ENCODE measurements at places on chromosomes 11 and 22. TPM values are rescaled to one million over a fixed set of nuclear protein-coding genes. Genes with fewer than 3 reads are reported as not detected.

DNA sequence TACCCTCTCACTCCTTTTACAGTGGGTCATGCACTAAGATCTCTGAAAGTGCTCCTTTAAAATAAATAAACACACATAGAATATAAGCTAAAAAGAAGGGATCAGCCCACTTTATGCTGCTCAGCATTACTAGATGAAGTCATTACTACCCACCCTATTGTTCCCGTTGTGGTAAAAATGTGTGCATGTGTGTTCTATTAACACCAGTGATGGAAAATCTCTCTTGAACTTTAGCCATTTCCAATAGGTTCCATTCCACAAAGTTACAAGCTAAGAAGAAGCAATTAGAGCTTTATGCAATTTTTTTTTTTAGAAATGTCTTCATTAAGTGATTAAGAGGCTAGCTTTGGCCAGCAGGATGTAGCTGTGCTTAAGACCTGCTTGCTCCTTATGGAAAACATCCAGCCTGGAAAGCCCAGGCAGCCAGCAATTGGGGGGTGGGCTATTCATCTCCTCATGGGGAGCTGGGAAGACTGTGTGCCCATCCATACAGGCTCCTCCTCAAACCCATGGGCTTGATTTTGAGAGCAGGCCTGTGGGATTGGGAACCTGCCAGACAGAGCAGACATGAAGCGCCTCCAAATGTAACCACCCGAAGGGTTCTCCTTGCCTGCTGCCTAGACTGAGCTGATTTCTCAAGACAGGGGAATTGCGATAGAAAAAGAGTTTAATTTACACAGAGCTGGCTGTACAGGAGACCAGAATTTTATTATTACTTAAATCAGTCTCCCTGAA is 92.9 kb upstream of the PARVA start:
- DNase-seq = peak; percentile 64

DNA sequence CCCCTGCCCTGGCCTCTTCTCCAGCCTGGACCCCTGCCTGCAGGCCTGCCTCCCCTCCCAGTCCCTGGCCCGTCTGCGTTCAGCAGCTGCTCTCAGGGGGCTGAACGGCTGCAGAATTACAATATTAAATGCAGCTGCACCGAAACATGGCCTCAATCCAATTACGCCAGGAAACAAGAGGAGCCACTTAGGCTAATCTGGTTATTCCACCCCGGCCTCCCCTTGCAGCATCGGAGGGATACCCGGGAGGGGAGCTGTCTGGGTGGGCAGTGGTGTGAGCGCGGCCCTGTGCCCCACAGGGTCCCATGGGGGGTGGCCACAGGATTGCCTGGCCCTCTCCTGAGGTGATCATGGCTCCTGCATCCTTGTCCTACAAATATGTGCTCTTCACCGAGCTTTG is 42.6 kb downstream of the FLRT1 start:
- no peak for DNase-seq

- DNase-seq = no peak
Observed at GRCh38 chr11:112523477-112523876, 262.8 kb upstream of the PLET1 start.

DNA sequence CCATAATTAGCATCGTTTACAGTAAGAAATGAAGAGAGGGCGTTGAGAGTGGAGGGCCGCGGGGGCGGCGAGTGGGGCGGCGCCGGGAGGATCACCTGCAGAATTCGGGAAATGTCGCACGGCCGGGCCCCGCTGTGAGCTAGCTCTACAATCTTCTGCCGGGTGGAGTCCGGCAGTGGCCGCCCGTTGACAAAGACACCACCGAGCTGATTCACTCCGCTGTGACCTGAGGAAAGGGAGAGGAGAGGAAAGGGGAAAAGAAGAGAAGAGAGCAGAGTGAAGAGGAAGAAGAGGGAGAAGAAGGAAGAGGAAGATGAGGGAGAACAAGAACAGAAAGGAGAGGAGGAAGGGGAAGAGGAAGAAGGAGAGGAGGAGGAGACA is 8.5 kb downstream of the PAX6 start:
- no peak for DNase-seq

GRCh38 chr22:47369431-47370015 is 607.1 kb downstream of the TBC1D22A start:
- DNase-seq = no peak

DNA sequence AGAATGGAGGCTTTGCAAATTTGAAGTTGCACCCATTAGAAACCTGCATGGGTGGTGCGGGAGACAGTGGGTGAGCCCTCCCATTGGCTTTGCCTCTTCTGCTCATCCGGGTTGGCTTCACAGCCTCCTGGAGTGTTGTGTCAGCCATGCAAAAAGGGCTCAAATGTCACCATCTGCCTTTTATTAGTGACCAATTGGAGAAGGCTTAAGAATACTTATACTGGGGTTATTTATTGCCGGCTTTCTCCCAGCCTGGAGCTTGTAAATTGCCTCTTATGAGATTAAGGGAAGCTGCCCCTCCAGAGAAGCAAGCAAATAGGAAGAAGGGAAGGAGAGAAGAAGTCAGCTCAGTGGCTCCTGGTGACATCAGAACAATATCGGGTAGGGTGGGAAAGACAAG is 182.6 kb downstream of the ST3GAL4 start:
- no peak for DNase-seq

The RAG2 gene
- not detected for total RNA-seq

- peak; percentile 77 for DNase-seq
Observed at GRCh38 chr11:34501500-34501899, 12.1 kb downstream of the ELF5 start.

DNA sequence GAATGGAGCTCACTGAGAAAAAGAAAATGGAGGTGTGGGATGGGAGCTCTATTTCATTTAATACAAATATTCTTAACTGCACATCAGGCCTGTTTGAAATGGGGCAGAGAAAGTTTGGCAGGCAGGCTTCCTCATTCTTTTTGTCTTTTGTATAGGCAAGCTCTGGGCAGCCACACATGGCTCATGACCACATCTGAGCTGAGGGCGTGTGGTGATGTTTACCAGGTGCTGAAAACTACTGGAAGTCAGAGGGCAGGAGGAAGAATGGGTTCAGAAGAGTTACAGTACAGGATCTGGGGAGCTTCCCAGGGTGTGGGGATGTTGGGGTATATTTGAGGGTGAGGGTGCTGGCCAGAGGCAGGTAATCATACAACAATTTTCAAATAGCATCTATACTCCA is 66.3 kb upstream of the NAV2 start:
- no peak for DNase-seq

GRCh38 chr22:17322511-17322910 is 46.7 kb upstream of the CECR2 start:
- DNase-seq = no peak

The OR4A16 gene
- not detected for total RNA-seq

DNA sequence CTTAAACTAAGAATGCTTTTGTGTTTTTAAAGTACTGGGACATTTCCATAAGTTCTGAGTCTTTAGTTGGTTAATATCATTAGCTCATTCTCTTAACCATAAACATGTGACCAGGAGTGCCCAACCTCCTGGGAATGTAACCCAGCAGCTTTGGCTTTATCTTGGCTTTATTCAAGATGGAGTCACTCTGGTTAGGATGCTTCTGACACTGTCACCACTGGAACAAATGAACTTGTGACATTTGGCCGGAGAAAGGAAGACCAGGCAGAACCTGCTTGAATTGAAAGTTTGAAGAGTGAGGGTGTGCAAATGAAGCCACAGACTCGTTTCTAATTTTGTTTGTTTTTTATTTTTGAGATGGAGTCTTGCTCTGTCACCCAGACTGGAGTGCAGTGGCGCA is 54.6 kb downstream of the OSBP2 start:
- no peak for DNase-seq

GRCh38 chr22:48938741-48939140 is 888.9 kb downstream of the BRD1 start:
- DNase-seq = no peak

The THAP12 gene
- 60.0 TPM for total RNA-seq

DNA sequence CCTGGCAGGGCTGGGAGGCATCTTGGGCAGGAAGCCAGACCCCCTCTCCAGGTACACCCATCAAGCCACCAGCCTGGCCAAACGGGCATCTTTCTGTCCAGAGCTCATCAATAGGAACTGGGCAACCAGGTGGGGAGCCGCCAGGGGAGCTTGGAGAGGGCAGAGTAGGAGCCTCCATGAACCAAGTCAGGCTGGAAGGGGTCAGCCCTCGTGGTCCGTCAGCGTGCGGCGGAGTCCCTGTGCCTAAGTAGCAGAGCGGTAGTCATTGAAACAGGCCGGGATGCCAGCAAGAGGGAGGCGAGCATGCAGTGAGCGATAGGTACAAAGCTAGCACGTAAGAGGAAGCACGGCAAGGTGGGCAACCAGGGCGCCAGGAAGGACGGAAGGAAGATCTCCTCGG is 1.7 kb downstream of the RTL6 start:
- no peak for DNase-seq

- DNase-seq = no peak
Observed at GRCh38 chr22:34709641-34710040, 356.3 kb upstream of the ISX start.

DNA sequence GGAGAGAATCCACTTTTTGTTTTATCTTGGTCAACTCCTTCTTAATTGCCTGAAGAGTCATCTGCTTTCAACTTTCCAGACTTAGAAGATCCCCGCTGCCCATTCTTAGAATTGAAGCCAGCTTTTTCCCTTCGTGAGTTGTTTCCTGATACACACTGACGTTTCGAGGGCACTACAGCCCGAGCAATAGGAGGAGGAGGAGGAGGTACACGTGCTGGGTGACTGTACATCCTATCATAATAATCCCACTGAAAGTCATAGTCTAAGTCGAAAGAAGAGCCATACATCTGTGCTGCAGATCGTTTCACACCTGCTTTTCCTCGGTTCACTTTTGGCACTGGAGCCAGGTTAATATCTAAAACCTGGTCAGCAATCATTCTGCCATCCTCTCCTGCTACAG is 606.1 kb downstream of the DLG2 start:
- DNase-seq = no peak

DNA sequence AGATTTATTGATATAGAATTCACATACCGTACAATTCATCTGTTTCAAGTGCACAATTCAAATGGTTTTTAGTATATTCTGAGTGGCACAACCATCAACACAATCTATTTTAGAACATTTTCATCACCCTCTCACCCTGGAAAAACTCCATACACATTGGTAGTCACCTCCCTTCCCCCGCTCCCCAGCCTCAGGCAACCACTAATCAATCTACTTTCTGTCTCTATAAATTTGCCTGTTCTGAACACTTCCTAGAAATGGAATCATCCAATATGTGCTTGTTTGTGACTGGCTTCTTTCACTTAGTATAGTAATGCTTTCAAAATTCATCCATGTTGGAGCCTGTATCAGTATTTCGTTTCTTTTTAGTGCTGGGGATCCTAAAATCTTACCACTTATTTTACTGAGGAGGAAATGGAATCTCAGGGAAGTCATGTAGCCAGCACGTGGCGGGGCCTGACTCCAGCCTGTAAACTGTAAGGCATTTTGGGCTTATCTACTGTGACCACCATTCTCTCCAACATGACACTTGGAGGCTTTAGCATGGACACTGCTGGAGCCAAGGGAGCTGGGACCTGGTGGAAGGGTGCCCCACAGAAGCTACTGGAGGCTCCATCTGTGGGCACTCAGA is 905 bp upstream of the UCP3 start:
- no peak for DNase-seq

The CABP2 gene
- not detected for total RNA-seq

DNA sequence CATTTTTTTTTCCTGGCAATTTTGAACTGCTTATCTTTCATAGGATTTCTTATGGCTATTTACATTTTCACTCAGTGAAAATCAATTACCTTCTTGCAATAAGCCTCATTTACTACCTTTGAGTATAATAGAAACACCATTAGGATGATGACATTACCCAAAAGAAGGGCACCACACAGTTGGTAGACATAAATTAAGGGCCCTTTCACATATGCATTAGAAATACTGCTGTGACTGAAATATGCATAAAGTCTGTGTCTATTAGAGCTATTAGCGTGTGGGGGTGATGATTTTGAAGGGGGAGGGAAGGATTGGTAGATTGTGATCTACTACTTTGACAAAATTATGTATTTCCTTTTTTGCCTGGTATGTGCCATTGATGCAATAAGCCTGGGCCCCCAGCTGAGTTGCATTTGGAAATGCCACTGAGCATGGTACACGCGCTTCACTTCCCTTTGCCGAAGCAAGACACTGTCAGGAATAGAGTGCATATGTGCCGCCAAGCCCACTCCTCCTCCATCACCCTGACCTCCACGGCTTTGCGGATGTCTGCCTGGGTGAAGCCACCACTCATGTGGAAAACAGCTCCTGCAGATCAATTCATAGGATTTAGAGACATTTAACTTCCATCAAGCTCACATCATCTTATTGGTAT is 339.3 kb downstream of the DCDC1 start:
- DNase-seq = no peak

The TNKS1BP1 gene
- 12.6 TPM for total RNA-seq

GRCh38 chr11:75996523-75997442 is 181.8 kb downstream of the UVRAG start:
- DNase-seq = no peak

The HBB gene
- not detected for total RNA-seq

GRCh38 chr22:47407461-47408025 is 645.1 kb downstream of the TBC1D22A start:
- no peak for DNase-seq

The SLN gene
- 1.9 TPM for total RNA-seq

DNA sequence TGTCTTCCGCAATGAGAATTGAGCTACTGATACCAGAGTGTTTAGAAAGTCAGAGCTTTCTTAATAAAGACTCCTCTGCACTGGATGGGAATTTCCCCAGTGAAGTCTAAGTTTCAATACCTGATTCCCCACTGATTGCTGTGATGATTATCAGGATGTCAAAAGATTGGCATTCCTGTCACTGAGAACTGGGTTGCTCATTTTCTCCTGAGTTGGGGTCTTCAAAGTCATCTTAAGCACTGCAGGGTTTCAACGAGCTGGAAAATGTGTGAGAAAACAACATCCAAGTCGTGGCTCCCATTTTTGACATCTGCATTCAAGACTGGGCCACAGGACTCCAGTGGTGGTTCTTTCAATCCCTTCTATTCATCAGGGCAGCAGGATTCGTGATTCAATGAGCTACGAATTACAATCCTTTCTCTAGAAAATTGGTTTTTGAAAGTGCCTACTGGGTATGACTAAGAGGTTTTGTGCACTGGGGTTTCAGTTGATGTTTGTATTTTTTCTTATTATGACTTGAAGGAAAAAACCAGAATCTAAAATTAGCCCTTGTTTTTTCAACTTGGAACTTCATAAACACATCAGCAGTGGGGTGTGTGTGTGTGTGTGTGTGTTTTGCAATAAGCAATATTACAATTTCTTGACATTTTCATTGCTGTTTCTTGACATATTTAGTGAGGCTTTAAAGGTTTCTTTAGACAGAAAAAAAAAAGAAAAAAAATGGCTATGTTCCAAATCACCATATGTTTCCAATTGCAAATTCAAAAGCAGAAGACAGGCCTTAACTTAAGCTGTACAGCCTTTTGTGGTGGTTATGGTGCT is 233.0 kb downstream of the FAM76B start:
- DNase-seq = peak; percentile 50

DNA sequence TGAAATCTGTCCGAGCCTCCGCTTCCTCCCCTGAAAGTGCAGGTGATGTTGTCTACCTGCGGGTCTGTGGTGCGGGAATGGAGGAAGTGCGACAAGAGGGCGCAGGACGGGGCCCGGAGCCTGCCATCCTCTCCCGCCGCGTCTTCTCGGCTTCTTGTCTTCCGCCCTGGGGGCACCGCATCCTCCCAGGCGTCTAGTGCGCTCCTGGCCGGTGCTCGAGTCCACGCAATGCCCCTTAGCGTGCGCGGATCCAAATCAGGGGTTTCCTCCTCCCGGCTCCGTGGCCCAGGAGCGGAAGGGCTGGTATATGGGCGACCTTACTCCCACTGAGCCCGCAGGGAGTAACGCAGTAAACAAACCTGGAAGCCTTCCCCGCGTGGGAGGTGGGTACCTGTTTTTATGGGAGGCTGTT is 405 bp downstream of the SFI1 start:
- no peak for DNase-seq
